ENCODE measurements at places on chromosomes 4 and X.

DNA sequence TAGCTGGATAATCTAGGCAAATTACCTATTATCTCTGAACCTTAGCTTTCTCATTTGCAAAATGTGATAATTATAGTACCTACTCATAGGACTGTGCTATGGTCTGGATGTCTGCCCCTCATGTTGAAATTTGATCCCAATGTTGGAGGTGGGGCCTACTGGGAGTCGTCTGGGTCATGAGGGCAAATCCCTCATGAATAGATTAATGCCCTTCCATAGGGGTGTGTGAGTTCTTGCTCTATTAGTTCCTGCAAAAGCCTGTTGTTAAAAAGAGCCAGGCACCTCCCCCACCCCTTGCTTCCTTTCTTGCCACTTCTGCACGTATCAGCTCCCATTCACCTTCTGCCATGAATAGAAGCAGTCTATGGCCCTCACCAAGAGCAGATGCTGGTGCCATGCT lies 73.9 kb downstream of the SERTM2 start:
- no peak for DNase-seq

GRCh38 chr4:24013668-24014422 lies 124.0 kb upstream of the PPARGC1A start:
- DNase-seq = no peak

DNA sequence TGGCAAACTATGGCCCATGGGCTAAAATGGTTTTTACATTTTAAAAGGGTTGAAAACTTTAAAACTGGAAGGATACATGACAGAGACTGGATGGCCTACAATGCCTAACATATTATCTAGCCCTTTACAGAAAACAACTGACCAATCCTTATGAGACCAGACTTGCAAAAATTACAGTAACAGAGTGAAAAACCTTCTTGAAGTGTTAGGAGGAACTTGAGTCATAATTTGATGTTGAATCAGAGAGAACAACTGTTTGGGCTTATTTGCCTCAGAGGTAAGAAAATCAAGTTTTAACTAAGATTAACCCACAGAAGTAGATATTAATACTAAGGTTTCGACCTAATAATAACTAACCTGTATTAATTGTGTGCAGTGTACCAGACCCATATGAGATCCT lies 12.4 kb upstream of the NAP1L5 start:
- no peak for DNase-seq

DNA sequence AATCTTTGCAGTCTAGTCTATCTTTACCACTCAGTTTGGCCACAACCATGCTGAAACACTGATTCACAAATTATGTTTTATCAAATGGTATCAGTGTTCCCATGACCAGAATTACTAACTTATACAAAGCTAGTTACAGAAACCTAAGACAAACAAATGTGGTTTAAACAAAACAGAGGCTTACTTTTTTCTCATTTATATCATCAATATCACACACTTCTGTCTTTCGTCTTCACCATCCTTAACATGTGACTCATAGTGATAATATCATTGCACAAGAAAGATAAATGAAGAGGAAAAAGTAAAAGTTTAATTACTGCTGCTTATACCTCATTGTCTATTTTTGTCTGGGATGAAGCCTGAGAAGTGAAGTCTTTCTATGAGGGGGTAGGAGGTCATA lies 406.6 kb downstream of the PCDH10 start:
- no peak for DNase-seq

DNA sequence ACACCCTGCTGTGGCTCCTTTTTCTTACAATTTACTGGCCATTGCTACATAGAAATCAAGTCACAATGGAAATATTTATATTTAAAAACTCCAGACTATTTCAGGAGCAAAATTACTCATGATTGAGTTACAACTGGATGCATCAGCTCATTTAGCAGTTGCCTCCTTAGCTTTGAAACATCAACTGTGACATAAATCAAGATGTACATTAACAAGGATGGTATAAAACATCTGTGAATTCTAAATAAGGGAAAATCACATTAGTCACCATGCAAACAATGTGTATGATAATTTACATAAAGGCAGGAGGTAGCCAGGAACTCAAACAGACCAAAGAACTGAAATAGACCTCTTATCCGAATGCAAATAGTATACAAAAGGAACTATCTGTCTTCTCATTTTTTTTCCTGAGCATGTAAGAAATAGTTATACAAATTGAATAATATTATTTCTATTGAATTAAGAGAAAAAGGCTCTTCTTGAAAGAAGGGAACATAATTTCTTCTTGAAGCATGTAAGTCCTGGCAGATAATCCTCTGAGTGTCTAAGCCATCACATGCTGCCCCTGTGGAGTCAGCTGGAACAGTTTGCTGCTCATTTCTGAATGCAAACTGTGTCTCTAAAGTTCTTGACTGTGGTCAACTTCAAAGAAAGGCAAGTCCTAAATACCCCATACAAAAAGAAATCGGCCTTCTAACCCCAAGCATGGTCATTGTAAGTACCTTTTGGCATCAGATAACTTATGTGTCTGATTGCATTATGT lies 151.2 kb downstream of the NAA11 start:
- no peak for DNase-seq
